Upper lobe of left lung (tissue), 6 donors: ENCODE measurements at places on chromosomes 5 and 9. TPM values are rescaled to one million over a fixed set of nuclear protein-coding genes. Genes with fewer than 3 reads are reported as not detected.

GRCh38 chr5:115685490-115685889 is 59.7 kb upstream of the TMED7 start:
- DNase-seq, result no peak

DNA sequence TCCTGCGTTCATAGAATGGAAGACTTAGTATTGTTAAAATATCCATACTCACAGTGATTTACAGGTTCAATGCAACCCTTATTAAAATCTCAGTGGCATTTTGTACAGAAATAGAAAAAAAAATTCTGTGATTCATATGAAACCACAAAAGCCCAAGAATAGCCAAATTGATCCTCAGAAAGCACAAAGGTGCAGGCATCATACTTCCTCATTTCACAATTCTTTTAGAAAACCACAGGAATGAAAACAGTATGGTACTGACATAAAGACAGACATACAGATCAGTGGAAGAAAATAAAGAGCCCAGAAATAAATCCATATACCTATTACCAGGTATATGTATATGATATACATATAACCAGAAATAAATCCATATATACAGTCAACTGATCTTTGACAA is 86.8 kb upstream of the MEGF10 start:
- no peak for DNase-seq

DNA sequence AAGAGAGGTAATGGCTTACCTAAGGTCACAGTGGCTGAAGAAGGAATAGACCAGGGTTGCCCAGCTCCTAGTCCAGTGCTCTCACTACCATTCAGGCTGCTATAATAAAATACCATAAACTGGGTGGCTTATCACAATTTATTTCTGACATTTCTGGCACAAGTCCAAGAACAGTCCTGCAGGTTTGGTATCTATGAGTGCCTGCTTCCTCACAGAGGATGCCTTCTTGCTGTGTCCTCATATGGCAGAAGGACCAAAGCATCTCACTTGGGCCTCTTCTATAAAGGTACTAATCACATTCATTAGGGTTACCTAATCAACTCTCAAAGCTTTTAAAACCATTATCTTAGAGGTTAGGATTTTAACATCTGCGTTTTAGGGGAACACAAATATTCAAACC is 17.2 kb downstream of the STARD4 start:
- no peak for DNase-seq

GRCh38 chr5:79086116-79086515 is 16.5 kb downstream of the BHMT2 start:
- no peak for DNase-seq

DNA sequence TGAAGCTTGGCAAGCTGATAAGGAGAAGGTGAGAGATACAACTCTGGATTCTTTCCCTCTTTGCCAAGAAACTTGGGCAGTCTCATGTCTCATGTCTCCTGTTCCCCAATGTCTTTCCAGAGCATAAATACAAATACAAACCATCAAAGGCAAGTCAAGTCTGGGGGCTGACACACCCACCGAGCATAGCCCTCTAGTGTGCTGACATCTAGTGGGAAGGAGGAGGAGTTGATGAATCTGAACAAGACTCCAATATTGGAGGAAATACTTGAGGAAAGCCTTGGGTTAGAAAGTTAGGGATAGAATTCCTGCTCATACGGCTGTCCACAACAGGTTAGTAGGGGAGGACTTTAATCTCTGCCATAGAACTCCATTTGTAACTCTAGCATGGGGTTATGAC is 8.6 kb downstream of the MLANA start:
- DNase-seq, result no peak

The STC2 gene
- 2.7 TPM for total RNA-seq

The EPB41L4B gene
- 8.4 TPM for total RNA-seq

The SPATA31C1 gene
- not detected for total RNA-seq

The IFNA2 gene
- total RNA-seq, result not detected

The ZDHHC11 gene
- 26.0 TPM for total RNA-seq
